ENCODE measurements at places on chromosomes 2 and 18.

GRCh38 chr2:10223471-10223870, 79.2 kb upstream of the HPCAL1 start:
- no peak for DNase-seq

DNA sequence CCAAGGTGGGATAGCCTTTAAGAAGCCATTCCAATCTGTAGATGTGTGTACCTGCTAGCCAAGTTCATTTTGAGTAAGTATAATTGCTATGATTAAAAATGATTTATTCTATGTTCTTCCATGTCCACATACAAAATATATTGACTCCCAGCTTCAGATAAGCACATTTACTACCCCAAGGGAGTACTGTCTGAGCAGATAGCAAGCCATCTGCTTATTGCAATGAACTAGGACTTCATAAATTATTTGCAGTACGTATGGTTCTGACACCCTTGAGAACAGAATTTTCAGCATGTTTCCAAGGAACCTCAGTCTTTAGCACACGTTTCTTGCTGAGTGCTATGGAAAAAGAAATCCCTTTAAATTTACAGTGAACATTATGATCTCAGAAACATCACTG, 28.2 kb downstream of the ABCG5 start:
- no peak for DNase-seq

GRCh38 chr2:45404807-45405297, 206.2 kb downstream of the SRBD1 start:
- no peak for DNase-seq

- DNase-seq: no peak
Observed at GRCh38 chr2:237438080-237438940, 24.3 kb upstream of the COL6A3 start.

- no peak for DNase-seq
Observed at GRCh38 chr18:54713386-54713785, 114.9 kb upstream of the RAB27B start.

DNA sequence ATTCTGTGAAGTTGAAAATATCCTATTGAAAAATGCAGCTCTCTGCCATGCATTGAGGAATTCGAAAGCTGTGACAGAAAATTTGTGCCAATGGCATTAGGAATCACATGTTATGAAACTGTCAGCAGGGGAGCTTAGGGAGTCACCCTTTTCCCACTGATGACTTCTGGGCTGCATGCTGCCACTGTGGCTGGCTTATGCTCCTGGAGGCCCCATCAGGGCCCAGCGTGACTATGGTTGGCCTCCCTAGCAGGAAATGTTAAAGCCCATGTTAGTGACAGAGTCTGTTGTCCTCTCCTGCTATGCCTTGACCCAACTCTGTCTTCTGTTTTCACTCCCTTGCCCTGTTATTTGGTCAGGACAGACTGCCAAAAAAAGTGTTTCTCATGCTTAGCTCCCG, 139.5 kb upstream of the DAPL1 start:
- DNase-seq: no peak

GRCh38 chr2:148161909-148162435, 141.1 kb downstream of the MBD5 start:
- no peak for DNase-seq

- DNase-seq: no peak
Observed at GRCh38 chr2:48419884-48420511, 110.0 kb upstream of the STON1 start.

All from AG09319 (cell line).